HS-27A (cell line): ENCODE measurements at places on chromosomes 1 and 21.
A peak's percentile ranks its signal among the peaks of the same experiment; 100 is the strongest.

- DNase-seq, result no peak
Observed at GRCh38 chr1:203202431-203203245, 16.1 kb upstream of the CHI3L1 start.

DNA sequence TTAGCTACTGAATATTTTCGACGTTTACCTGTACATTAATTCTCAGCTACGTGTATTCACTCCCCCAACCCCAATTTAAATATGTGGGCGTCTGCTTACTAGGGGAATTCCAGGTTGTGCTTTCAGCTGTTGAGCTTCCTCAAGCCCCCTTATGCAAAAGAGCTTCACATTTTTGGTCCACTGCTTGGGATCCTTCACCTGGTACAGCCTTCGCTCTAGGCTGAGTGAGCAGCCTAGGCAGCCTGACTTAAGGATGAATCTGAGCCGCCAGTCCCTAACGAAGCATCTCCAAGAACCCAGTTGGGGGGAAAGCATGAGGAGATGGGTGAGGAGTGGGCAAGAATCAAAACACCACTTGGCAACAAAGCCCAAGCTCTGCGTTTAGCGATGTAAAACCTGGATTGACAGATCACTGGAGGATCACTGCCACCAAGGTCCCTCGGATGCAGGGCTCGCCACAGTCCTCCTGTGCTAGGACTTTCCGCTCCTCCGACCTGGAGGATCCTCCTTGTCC, 674 bp downstream of the BCL10 start:
- DNase-seq, result no peak

DNA sequence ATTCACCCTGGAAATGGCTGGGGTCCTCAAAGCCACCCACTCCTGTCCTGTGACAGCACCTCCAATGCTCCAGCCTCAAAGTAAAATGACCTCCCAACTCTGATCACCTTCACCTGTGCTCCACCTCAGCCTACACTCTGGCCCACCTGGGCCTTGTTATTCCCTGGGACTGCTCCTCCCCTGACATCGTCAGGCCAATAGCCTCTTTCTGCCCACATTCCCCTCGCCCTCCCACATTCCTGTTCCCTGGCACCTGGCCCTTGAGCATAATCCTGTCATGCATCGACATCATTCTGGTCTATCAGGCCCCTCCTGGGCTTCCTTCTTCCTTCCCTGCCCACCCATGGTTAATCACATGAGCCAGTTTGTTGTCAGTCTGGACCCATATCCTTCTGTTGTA, 13.2 kb upstream of the BCAR3 start:
- DNase-seq, result no peak

GRCh38 chr1:90925928-90926869, 95.6 kb downstream of the ZNF644 start:
- peak; percentile 68 for DNase-seq

DNA sequence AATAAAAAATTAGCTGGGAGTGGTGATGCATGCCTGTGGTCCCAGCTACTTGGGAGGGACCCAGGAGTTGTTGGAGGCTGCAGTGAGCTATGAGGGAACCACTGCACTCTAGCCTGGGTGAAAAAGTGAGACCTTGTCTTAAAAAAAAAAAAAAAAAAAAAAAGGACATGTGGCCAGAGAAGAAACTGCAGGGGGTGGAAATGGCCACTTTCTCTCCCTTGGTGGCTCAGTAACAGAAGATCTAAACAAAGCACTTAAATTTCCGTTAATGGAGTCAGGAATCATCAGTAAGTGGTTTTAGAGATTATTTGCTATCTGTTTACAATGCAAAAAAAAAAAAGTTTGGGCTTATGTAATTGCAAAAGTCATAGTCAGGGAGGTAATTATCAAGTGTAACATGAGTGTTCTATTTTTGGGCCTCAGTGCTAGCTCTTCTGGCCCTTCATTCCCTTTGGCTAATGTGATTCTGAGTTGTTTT, 19.3 kb upstream of the OPRD1 start:
- no peak for DNase-seq

DNA sequence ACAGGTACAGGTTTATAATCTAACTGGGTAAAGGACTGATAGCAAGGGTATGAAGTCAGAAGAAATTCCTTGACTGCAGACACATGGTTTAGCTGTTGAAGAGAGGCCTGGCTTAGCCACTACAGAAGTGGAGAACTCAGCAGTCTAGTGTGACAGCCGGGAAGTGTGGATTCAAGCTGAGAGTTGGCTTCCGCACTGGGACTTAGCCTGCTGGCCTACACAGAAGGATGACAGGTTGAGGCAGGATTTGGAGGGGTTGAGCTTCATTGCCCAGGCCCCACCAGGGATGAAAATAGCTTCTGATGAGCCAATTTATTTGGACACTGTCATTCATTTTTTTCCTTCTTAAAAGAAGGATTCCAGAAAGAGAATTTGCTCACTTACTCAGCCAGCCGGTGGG, 284.4 kb downstream of the PCP4 start:
- DNase-seq, result no peak

- DNase-seq, result no peak
Observed at GRCh38 chr1:228860911-228861831, 125.9 kb downstream of the RHOU start.

GRCh38 chr21:40929833-40930232, 82.9 kb upstream of the DSCAM start:
- DNase-seq, result no peak

DNA sequence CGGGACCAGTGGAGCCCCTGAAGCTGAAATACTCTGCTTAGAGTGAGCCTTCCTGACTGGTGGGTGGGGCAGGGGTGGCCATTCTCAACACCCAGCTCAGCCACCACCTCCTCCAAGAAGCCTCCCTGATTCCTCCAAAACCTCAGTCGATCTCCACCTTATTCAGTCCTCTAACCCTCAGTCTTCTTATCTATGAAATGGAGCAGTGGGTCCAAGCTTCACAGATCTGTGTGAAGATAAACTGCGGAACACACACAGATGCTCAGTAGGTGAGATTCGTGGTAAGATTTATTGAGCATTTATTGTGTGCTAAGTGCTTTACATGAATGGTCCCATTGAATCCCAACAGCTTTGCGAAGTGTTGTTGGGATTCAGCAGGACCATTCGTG, 93.1 kb upstream of the RUNX3 start:
- no peak for DNase-seq

DNA sequence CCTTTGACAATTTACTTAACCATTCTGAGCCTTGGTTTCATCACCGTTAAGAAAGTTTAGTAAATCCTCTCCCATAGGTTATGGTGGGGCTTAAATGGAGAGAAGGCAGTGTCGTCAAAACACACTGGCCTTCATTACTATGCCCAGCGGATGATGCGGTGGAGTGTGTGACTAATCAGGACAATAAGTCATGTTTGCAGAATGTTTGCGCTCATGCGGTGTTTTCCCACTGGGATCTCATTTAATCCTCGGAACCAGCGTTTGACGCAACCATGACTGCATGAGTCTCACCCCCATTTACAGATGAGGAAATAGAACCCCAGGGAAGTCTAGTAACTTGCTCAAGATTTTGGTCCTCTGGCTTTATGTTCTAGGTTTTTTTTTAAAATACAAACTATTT, 17.5 kb downstream of the SLC26A9 start:
- DNase-seq, result no peak

DNA sequence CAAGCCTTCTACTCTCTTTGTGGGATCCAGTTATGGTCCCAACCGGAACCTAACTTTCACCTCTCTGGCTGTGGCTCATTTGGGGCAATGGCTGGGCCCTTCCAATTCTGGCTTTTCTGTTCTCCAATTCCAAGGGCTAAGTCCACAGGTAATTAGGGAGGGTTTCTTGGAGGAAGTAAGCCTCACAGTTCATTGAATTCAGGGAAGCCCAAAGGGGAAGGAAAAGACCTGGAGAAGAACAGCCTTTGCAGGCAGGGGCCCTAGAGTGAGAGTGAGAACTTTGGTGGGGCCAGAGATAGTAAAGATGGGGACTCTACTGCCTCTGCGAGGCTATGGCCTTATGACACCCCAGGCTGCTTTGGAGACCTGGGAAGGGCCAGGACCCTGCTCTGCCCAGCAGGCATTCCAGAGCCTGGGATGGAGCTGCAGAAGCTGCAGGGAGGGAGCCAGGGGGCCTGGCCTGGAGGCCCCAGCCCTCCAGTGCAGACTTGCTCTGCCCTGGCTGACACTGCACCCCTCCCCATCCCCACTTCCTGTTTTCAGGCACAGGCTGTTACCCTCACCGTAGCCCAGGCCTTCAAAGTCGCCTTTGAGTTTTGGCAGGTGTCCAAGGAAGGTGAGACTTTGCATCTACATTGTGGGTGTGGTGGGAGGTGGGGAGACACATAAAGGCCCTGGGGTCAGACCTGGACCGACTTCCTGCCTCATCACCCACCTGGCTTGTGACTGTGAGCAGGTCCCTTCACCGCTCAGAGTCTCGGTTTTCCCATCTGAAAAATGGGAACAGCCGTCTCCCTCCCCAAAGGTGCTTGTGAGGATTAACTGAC, 18.9 kb downstream of the LDLRAP1 start:
- DNase-seq, result no peak

- DNase-seq, result no peak
Observed at GRCh38 chr1:12275370-12275769, 45.5 kb downstream of the VPS13D start.

DNA sequence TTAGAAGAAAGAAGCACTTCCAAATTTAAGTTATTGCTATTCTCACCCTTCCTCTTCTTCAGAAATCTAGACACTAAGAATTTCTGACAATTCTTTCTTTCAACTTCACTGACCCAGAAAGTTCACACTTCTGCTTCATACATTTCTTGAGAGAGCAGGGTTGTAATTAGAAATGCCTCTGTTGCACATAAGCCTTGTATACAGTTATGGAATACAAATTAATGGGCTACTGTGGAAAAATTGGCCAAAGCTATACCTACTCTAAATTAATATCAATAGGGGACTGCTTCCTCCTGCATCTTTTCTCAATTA, 1.5 kb downstream of the TNFSF18 start:
- DNase-seq, result no peak
